ENCODE measurements at places on chromosomes 4 and X. TPM values are rescaled to one million over a fixed set of nuclear protein-coding genes. Genes with fewer than 3 reads are reported as not detected.

BEX2 gene
- 13.8 TPM for total RNA-seq

FHDC1 gene
- 2.3 TPM for total RNA-seq

RAB33A gene
- not detected for total RNA-seq

GLUD2 gene
- 0.23 TPM for total RNA-seq

FRMD7 gene
- not detected for total RNA-seq

ZMAT1 gene
- total RNA-seq = not detected

ARHGEF6 gene
- total RNA-seq = 0.08 TPM

RNF150 gene
- total RNA-seq = 0.08 TPM

EVC2 gene
- total RNA-seq = 8.0 TPM

CCNA2 gene
- total RNA-seq = 94.8 TPM

SPRY1 gene
- total RNA-seq = 4.6 TPM

FDCSP gene
- not detected for total RNA-seq

SYNPO2 gene
- total RNA-seq = 0.11 TPM

GASK1B gene
- total RNA-seq = 2.6 TPM

SPANXN4 gene
- total RNA-seq = not detected

SERTM2 gene
- total RNA-seq = not detected

PRSS12 gene
- total RNA-seq = 18.3 TPM

NWD2 gene
- not detected for total RNA-seq

KIT gene
- not detected for total RNA-seq

RASGEF1B gene
- total RNA-seq = 0.53 TPM

Data from hair follicular keratinocyte (primary cell).